ENCODE measurements at places on chromosomes 6 and 20. TPM values are rescaled to one million over a fixed set of nuclear protein-coding genes. Genes with fewer than 3 reads are reported as not detected.

The MAD2L1BP gene
- total RNA-seq = 23.3 TPM

The SEMG1 gene
- total RNA-seq = not detected

The ANKRD66 gene
- not detected for total RNA-seq

The LPA gene
- not detected for total RNA-seq

The RPP40 gene
- total RNA-seq = 14.3 TPM

The DEK gene
- 96.8 TPM for total RNA-seq

The FAM83B gene
- total RNA-seq = not detected

The LYRM2 gene
- total RNA-seq = 13.4 TPM
